ENCODE measurements at places on chromosomes 12 and 14.

DNA sequence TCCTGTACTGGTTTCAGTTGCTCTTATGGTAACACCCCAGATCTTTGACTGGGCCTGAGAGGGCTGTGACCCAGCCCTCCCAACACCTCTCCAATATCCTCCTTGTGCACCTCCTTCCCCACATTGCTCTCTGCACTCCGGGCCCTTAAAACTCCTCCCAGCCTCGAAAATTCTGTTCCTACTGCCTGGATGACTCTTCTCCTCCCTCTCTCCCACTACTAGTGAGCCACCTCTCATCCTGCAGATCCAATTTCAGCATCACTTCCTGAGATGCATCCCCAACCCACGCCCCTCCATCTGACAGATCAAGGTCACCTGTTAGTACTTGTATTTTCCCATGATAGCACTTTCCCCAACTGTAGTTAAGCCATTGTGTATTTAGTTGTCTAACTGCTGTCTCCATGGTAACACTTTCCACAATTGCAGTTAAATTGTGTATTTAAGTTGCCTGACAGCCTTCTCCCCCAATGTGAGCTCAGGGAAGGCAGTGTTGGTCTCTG lies 11.5 kb upstream of the NT5DC3 start:
- DNase-seq, result no peak

DNA sequence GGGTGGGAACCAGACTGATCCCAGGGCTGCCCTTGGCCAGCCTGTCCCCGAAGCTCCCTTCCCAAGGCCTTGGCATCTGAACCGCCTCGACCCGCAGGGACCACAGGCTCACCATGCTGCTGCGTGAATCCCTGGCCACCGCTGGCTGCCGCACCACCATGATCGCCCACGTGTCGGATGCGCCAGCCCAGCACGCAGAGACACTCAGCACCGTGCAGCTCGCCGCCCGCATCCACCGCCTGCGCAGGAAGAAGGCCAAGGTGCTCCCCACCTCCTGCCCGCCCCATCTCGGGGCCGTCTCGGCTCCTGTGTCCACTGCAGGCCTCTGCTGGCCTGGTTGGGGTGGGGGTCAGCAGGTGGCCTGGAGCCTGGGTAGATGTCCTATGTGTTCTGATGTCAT lies 35.7 kb downstream of the KIF26A start:
- DNase-seq, result no peak

DNA sequence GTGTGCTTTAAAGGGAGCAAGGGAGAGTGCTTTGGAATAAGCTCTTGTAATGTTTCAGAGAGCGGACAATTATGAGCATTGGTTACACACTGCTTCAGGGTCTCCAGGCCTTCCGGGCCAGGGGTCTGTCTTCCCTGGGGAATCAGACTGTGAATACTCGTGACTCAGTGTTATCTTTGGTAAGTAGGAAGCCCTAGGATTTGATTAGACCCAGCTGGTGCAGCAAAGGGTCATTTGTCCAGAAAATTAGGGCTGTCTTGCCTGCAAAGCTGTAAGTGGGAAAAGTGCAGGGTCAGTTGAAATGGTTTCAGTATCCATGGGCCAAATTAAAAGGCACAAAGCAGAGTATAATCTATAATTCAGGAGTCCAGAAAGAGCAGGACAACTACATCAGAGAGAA lies 475.6 kb downstream of the MED13L start:
- DNase-seq, result no peak

DNA sequence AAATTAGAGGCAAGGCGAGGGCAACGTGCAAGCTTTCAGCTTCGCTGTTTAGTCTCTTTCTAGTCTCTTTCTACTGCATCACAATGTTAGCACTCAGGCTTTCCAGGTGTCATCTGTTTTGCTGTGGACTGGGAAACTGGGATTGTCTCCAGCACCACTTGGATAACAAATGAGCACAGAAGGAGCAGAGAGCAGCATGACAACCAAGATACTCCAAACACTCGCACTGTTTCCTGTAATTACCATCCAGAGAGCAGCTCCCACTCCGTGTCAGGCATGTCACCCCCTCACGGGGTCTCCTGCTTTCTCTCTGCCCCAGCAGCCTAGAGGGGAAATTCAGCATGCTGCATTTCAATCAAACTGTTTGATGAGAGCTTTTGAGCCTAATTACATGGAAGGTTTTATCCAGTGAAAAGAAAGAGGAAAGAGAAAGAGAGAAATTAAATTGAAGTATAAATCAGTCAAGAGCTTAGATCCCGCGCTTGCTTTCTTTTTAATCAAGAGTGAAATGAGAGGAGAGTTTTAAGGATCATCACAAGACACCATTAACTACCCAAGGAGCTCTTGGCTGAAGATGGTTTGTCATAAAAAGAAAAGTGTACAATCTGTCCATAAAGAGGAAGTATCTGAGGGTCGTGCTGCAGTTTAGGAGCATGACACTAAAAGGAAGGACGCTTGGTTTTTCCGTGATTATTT lies 917.7 kb downstream of the DIO2 start:
- DNase-seq, result no peak

- DNase-seq, result peak; percentile 71
These were observed 261.0 kb downstream of the DACT1 start for GRCh38 chr14:58898655-58899316.

DNA sequence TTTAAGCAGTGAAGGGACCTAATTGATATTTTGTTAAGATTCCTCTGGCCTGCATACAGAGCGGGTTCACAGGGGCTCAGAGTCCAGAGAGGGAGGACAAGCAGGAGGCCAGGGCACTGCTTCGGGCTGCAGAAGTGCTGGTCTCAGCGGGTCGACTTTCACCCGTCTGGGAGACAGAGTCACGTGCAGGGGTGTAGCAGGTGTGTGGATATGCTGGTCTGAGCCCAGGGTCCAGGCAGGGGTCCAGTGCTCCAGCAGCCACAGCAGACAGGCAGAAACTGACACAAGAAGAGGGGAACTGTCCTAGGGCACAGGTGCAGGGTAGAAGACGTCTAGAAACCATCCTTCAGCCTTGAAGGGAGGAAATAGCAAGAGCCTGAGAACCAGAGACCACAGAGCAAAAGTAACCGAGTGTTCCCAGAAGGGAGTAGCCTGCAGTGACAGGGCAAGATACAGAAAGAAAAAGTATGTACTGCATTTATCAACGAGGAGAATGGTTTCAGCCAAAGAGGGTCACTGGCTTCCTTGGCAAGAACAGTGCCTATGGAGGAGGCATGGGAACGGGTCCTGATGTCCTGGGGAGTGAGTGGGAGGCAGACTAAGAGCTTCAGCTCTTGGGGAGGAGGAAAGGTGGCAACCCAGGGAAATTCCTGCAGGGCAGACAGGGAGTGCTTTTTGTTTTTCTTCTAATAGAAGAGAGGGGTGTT lies 28.7 kb downstream of the FBXO21 start:
- DNase-seq, result no peak

- peak; percentile 45 for DNase-seq
These were observed 225.7 kb downstream of the NUAK1 start for GRCh38 chr12:105912882-105913678.

DNA sequence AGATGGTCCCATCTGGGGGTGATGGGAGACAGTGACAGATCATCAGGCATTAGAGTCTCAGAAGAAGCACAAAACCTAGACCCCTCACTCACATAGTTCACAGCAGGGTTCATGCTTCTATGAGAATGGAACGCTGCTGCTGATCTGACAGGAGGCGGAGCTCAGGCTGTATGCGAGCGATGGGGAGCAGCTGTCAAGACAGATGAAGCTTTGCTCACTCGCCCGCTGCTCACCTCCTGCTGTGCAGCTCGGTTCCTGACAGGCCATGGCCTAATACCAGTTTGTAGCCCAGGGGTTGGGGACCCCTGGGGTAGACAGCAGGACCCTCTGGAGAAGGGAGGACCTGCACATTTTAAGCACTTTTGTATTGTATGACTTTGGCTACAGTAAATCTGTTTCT lies 111.2 kb downstream of the LGMN start:
- DNase-seq, result no peak

DNA sequence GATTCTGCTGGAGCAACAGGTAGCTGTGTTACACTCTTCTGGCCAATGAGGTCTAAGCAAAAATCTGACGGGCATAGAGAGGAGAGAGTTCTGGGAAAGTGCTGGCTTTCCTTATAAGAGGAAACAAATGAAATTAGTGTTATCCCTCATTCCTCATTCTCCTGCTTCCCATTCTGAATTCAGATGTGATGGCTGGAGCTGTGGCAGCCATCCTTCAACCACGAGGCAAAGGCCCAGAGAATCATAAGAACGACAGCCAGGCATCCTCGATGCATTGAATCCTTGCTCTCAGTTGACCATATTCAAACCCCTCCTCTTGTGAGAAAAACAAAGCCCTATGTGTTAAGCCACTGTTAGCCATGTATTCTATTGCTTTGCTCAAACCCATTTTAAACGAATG lies 27.5 kb upstream of the RIMBP2 start:
- DNase-seq, result no peak

DNA sequence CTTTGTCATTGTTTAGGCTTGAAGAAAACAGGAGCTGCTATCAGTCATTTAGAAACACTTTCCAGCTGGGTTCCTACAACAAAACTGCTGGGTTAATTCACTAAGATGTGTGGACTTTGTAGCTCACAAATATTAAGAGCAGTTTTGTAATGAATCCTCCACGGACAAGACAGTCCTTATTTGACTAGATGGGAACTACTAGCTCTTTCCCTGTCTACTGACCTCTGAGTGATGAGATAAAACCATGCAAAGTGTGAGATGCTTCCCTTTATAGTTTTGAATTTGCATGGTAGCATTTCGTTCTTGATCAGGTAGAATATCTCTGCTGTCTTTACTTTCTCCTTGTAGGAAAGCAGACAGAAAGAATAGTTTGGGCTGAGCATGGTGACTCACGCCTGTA lies 72.9 kb upstream of the STXBP6 start:
- DNase-seq, result no peak

- DNase-seq, result no peak
These were observed 7.7 kb upstream of the KICS2 start for GRCh38 chr12:64229796-64230195.

- DNase-seq, result no peak
These were observed 93.5 kb downstream of the ATXN2 start for GRCh38 chr12:111505601-111506036.

GRCh38 chr12:92439420-92439805 lies 263.4 kb upstream of the PLEKHG7 start:
- no peak for DNase-seq

DNA sequence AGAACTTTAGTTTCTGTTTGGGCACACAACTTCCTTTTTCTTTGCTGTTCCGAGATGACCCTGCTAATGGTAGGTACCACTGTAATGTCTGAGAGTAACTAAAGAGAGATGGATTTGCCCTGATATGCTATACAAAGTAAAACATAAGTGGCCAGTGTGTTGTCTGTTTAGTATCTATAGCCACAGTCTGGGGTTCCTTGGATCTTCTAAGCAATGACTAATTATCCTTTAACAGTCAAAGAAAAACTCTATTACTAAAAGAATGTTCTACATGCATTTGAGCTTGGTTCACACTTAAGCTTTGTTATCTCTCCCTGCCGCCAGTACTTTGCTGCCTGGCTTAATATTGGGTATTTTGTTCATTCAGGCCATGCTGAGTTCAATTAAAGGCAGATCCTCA lies 1051.9 kb upstream of the FLRT2 start:
- DNase-seq, result no peak

DNA sequence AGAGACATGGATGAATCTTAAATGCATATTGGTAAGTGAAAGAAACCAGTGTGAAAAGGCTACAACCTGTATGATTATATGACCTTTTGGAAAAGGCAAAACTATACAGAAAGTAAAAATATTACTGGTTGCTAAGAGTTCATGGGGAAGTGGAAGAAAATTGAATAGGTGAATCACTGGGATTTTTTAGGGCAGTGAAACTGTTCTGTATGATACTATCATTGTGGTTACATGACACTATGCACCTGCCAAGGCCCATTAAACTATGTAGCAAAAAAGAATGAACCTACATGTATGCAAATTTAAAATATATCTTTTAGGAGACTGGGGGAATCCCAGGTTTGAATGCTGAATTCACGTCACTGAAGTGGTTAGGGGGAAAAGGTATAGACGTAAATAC lies 12.6 kb upstream of the OR8S1 start:
- DNase-seq, result no peak

GRCh38 chr12:111578971-111579340 lies 20.2 kb downstream of the ATXN2 start:
- DNase-seq, result no peak

GRCh38 chr14:77870646-77871045 lies 70.7 kb downstream of the ADCK1 start:
- DNase-seq, result no peak

DNA sequence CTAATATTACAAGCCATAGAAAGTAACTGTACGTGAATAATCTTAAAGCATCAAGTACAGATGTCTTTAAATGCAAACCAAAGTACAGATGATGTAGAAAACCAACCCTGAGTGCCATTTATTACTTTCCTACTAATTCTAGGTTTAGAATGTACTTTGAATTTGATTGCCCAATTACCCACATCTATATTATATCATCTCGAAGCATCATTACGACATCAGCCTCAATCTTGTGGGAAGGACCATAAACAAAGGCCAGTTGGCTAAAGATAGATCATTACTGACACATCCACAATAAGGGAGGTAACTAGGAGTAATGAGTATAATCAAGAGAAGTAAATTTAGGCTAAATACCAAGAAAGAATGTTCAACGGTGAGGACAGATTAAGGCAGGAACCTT lies 478.9 kb downstream of the BCAT1 start:
- DNase-seq, result no peak

GRCh38 chr12:131764738-131765137 lies 53.8 kb downstream of the SFSWAP start:
- DNase-seq, result no peak
